ENCODE measurements at places on chromosomes 4 and X.

GRCh38 chr4:90122355-90122748 lies 4.8 kb upstream of the CCSER1 start:
- H3K4me3 ChIP-seq = no peak overlapping the region
- H3K4me1 ChIP-seq = peaks cover 2% of the 10 kb centered on the region
- no peaks in the 10 kb centered on the region for H3K36me3 ChIP-seq
- H3K27ac ChIP-seq = no peak overlapping the region
- no peak for DNase-seq
- peaks cover 10% of the 10 kb centered on the region for H3K27me3 ChIP-seq

DNA sequence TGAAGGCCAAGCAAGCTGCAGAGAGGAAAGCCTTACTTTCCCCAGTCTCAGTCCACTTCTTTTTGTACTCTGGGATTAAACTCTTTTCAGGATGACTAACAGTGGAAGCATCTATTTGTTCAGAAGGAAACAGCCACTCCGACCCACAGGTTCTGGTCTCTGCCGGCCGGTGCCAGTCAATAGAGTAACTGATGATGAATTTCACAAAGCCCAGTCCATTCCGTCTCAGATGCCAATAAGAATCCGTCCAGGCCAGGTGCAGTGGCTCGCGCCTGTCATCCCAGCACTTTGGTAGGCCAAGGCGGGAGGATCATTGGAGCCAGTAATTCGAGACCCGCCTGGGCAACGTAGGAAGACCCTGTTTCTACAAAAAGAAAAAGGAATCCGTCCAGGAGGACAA lies 58.5 kb upstream of the HELT start:
- DNase-seq = no peak
- no peak overlapping the region for H3K4me3 ChIP-seq
- H3K36me3 ChIP-seq = no peaks in the 10 kb centered on the region
- no peak overlapping the region for H3K27ac ChIP-seq
- peaks cover 17% of the 10 kb centered on the region for H3K27me3 ChIP-seq

DNA sequence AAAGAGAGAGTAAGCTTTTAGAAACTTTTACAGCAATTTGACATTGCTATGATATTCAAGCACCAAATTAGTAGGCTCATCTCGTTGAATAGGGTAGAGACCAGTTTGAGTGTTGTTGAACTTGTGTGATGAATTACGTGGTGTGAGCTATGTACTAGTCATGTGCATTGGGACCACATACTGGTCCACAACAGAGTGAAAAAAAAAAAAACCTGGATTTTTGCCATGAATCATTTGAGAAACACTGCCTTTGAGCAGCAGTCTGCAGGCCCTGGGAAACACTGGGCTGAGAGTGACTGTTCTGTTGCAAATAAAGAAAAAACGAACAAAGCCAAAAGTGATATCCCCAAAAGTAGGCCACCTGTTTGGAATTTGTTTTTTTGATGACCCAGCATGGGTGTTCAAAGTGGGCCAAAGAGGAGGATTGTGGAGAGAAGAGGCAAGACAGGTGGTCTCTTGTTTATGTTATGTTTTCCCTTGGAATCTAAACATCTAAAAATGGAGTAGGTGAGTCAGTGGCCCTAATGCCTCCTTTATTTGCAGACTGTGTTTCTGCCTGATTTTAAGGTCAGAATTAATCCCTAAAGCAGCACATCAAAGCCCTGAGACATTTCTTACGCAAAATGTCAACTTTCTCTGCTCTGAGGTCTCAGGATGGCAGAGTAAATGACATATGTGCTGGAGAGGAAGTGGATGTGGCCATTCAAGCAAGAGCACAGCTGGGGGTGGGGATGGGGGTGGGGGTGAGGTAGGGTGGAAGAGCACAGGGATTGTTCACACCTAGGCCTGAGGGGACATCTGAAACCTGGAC lies 33.5 kb downstream of the TAF7L start:
- H3K27ac ChIP-seq = no peak overlapping the region
- peaks cover 47% of the 10 kb centered on the region for H3K27me3 ChIP-seq
- DNase-seq = peak; percentile 63
- no peaks in the 10 kb centered on the region for H3K4me1 ChIP-seq

- H3K4me3 ChIP-seq = no peak overlapping the region
- DNase-seq = no peak
- H3K27ac ChIP-seq = no peak overlapping the region
- H3K4me1 ChIP-seq = peaks cover 4% of the 10 kb centered on the region
These were observed 22.3 kb upstream of the HERC3 start for GRCh38 chr4:88570001-88570400.

- no peaks in the 10 kb centered on the region for H3K4me1 ChIP-seq
- H3K27ac ChIP-seq = no peak overlapping the region
- peaks cover 9% of the 10 kb centered on the region for H3K36me3 ChIP-seq
- no peak for DNase-seq
- no peaks in the 10 kb centered on the region for H3K27me3 ChIP-seq
These were observed 697 bp downstream of the SRPK3 start for GRCh38 chrX:153781428-153782047.

DNA sequence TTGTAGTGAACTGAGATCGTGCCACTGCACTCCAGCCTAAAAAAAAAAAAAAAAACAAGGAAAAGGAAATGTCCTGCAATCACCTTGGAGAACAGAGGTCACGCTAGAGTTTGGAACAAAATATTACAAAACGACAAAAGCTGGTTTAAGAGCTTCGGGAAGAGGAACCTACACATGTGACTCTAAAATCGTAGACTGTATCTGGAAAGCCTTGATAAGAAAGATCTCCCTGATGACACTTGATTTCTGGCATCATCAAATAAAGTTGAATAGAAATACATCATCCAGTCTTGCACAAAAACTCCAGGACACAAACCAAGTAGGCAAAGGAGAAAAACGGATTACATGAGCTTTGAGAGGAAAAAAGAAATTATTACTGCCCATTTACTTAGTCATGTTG lies 31.1 kb upstream of the DOCK11 start:
- no peak overlapping the region for H3K4me3 ChIP-seq
- H3K27me3 ChIP-seq = no peaks in the 10 kb centered on the region
- no peaks in the 10 kb centered on the region for H3K4me1 ChIP-seq

DNA sequence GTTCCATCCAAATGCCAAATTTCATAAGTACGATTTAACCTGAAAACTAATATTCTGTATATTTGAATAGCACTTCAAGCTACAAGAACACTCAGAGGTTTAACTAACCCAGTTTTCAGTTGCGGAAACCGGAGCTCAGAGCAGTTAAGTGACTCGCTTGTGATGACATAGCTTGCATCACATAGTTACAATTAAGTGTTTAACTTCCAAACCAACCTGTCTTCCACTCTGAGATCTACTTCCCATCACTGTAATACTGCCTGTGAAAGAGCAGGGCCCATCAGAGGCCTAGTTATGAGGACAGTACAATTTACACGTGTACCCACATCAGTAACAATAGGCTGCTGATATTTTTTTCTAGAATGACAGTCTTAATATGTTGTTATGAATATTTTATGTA lies 120.3 kb downstream of the MAD2L1 start:
- H3K36me3 ChIP-seq = no peaks in the 10 kb centered on the region
- no peak overlapping the region for H3K27ac ChIP-seq
- no peaks in the 10 kb centered on the region for H3K27me3 ChIP-seq
- DNase-seq = peak; percentile 17
- H3K4me1 ChIP-seq = no peaks in the 10 kb centered on the region

GRCh38 chr4:158018221-158018830 lies 154.5 kb downstream of the GASK1B start:
- H3K4me1 ChIP-seq = no peaks in the 10 kb centered on the region
- no peak overlapping the region for H3K4me3 ChIP-seq
- H3K36me3 ChIP-seq = no peaks in the 10 kb centered on the region
- no peaks in the 10 kb centered on the region for H3K27me3 ChIP-seq
- no peak for DNase-seq

DNA sequence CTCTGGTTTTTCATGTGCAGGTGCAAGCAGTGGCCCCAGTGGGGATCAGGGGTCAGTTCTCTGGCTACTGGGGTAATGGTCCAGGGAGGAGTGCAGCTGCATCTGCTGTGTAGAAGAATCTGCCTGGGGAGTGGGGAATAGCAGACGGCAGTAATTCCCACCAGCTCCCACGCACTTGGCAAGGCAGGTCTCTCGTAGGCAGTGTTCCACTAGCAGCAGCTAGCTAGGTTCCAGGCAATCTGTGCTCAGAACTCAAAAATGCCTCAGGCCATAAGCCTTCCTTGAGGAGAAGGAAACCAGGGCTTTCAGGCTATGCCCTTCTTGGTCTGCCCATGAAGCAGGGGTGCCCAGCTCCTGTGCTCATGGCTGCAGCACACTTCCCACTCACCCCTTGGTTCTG lies 38.8 kb downstream of the DCLK2 start:
- no peak overlapping the region for H3K4me3 ChIP-seq
- H3K27me3 ChIP-seq = no peaks in the 10 kb centered on the region
- H3K4me1 ChIP-seq = peaks cover 10% of the 10 kb centered on the region
- no peak for DNase-seq
- H3K27ac ChIP-seq = no peak overlapping the region
- no peaks in the 10 kb centered on the region for H3K36me3 ChIP-seq

DNA sequence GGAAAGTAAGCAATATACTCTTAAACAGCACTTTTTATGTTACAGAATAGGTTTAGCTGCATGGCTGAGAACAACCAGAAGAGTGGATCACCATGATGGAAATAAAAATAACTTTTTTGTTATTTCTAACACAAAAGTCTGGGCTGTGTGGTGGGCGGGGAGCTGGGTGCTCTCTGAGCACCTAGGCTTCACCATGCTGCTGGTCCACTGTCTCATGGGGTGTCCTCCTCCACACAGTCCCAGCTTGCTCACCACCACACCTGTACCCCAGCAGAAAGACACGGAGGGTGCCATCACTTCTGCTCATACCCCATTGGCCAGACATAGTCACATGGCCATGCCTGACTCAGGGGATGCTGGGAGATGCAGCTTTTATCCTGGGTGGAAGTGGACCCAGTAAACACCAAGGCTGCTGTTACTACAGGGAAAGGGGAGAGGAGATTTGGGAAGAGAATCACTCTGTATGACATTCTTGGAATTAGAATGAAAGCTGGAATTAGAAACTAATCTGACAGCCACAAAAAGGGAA lies 45.0 kb downstream of the CPZ start:
- no peaks in the 10 kb centered on the region for H3K36me3 ChIP-seq
- H3K27me3 ChIP-seq = no peaks in the 10 kb centered on the region
- no peak overlapping the region for H3K4me3 ChIP-seq
- no peak for DNase-seq
- H3K4me1 ChIP-seq = no peaks in the 10 kb centered on the region

DNA sequence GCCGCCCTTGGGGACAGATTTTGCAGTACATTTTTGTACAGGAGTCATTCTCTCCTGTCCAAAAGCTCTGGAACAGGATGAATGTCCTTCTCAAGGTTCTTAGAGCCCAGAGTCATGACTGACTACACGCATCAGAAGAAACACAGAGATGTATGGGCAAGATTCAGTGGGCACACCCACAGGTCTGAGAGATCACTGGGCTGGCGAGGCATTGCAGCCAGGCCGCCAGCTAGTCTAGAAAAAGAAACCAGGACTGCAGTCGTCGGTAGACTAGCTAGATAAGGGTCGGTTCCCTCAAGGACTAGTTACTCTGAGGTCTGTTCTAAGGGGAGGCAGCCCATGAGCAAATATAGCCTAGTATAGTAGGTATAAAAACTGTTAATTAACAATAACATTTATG lies 19.8 kb downstream of the GBA3 start:
- no peak for DNase-seq
- no peak overlapping the region for H3K27ac ChIP-seq
- H3K36me3 ChIP-seq = no peaks in the 10 kb centered on the region
- no peaks in the 10 kb centered on the region for H3K4me1 ChIP-seq

- peak overlapping the region; percentile 66 for H3K4me3 ChIP-seq
- H3K27me3 ChIP-seq = peaks cover 5% of the 10 kb centered on the region
- H3K27ac ChIP-seq = no peak overlapping the region
- H3K4me1 ChIP-seq = peaks cover 12% of the 10 kb centered on the region
These were observed 609 bp downstream of the NR3C2 start for GRCh38 chr4:148441624-148441985.

DNA sequence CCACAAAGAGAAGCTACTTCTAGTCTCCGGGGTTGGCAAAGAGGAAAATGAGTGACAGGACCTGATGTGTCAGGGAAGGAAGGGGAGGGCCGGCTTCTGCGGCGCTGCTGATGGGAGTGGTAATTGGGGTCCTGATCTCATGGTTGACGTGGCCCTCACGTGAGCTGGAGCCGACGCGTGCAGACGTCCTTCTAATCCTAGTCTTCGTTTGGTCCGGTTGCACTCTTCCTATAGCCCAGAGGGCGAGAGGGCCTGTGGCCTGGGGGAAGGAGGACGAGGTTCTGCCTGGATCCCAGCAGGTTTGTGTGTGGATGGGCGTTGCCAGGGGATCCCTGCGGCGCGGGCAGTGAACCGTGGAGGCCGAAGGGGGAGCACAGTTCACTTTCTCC lies at the start of gene ARMCX1:
ARMCX1 (plus strand) TSS at position 186 of the 389 bp plus-strand sequence. CDS start 2,384 bp downstream, outside the sequence.
- peaks cover 26% of the 10 kb centered on the region for H3K36me3 ChIP-seq
- no peaks in the 10 kb centered on the region for H3K27me3 ChIP-seq
- DNase-seq = peak; percentile 86
- no peak within 1 kb of the TSS for H3K27ac ChIP-seq

DNA sequence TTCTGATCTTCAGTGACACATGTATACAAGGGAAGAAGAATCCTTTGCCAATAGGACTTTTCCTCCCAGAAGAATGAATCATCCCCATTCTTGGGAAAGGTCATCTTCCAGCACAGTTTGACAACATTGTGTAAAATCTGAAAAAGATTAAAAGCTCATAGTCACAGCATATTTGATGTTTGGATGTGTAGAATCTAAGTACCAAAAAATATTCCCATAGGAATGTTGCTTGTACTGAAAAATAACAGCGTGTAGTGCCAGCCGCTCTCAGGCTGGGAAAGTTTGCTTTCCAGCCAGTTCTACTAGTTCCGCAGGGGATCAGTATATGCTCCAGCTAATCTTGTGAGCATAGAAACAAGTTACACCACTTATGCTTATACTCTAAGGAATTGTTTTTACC lies 74.7 kb upstream of the IL13RA1 start:
- no peaks in the 10 kb centered on the region for H3K4me1 ChIP-seq
- H3K4me3 ChIP-seq = no peak overlapping the region
- H3K27me3 ChIP-seq = no peaks in the 10 kb centered on the region
- no peak overlapping the region for H3K27ac ChIP-seq
- peaks cover 25% of the 10 kb centered on the region for H3K36me3 ChIP-seq

DNA sequence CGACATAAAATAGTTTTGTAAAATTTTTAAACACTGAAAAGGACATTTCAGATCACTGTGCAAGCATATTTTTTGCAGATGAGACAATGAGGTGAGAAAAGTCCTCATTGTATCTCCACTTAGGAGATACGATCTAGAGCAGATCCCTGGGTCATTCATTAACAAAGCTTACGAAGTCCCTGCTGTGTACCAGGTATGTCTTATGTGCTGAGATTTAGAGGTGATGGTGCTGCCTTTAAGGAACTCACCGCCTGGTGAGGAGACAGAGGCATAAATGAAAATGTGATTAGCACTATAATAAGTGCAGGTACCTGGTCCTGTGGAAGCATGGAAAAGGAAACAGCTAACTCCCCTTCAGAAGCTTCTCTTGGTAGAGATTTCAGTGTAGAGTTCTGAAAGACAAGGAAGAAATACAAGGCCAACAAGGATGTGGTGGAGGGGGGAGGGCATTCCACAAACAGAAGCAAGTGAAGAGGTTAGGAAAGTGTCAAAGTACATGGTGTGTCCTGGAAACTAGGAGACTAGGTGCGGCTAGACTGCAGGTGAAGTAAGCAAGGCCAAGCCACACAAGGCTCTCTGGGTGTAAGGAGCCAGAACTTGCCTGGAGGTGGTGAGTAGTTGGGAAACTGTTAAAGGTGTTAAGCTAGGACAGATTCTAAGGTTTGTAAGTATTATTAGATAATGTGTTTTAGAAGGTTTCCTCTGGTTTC lies 1.5 kb upstream of the NDNF start:
- H3K36me3 ChIP-seq = no peaks in the 10 kb centered on the region
- H3K27ac ChIP-seq = no peak overlapping the region
- no peak overlapping the region for H3K4me3 ChIP-seq
- H3K4me1 ChIP-seq = peaks cover 18% of the 10 kb centered on the region
- DNase-seq = no peak

All from mesenchymal stem cell (in vitro differentiated cells and primary cell).